ENCODE measurements at places on chromosomes 16 and 17.

- DNase-seq: no peak
Observed at GRCh38 chr17:42002792-42003301, 14.4 kb downstream of the DNAJC7 start.

DNA sequence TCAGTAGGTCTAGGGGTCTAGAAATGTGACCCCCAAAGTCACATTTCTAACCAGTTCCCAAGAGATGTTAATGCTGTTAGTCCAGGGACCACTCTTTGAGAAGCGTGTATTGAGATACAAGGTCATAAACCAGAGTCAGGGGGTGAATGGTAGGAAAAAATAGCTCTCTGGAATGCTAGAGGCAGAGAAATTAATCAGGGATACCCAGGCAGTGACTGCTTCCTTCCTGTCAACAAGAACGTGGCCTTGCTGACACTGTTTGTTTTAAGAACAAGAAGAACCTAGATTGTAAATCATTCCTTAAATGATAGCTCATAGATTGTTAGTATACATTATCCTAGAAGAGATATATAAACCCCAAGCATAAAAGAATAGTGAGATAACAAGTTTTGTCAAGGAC is 43.8 kb downstream of the PITPNM3 start:
- no peak for DNase-seq

DNA sequence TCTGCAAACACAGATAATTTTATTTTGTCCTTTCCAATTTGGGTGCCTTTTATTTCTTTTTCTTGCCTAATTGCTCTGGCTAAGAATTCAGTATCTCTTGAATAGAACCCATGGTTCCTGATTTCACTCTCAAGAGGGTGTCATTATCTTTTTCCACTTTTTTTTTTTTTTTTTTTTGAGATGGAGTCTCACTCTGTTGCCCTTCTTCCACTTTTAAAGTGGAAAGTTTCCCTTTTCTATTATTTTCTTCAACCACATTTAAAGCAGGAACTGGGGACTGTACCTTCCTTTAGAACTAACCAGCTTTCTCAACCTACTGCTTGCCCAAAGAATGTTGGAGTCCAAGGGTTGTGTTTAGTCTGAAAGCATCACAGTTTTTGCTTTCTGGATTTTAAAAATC is 31.1 kb downstream of the SLFN11 start:
- no peak for DNase-seq

- no peak for DNase-seq
Observed at GRCh38 chr17:80811181-80812105, 180.2 kb upstream of the CHMP6 start.

DNA sequence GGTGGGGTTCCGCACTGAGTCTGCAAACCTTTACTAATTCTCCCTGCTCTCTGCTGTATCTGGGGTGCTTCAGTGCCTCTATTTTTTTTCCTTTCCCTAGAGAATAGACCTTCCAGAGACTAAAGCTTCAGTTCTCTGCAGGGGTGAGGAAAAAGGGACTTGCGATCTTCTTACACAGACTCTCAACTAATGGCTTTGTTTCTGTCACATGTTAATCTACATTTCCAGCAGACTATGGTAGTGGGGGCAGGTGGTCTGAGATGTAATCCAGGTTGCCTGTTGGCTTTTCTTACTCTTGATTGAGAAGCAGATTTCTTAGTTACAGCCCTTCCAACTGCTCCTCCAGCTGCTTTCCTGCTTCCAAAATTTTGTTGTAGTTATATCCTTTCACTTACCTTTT is 229.0 kb upstream of the NLRP1 start:
- DNase-seq: no peak

GRCh38 chr16:86143666-86144065 is 244.7 kb downstream of the IRF8 start:
- no peak for DNase-seq

DNA sequence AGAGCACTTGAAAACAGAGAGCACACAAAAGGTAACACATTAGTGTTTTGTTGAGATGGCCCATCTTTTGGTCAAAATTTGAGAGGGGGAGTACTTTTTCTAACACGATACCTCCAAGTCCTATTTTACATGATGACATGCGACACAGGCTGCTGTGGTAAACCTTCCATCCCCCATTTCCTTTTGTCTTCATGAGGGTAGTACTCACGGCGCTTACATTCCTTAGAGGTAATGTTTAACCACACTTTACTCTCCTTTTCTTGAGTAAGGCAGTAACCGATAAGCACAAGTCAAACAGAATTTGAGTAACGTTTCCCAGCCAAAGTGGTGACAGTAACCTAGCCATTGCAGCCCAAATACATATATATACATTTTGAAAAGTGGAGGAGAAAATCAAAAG is 35.8 kb upstream of the PITPNM3 start:
- no peak for DNase-seq

DNA sequence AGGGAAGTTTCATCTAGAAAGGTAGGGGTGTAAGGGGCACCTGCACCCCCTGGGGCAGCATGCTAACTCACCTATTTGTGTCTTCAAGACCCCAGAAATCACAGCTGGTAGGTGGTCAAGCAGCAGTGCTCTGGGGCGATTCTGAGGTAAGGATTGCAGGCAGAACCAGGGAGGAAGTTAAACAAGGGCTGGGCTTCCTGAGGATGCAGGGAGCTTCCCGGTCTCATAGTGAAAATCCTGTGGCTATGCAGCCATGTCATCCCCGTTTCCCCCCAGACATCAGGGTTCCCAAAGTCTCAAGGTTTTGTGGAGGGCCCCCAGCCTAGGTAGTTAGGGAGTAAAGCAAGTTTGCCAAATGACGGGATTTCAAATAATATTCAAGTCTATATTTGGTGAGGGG is 78.5 kb downstream of the C16orf78 start:
- no peak for DNase-seq

DNA sequence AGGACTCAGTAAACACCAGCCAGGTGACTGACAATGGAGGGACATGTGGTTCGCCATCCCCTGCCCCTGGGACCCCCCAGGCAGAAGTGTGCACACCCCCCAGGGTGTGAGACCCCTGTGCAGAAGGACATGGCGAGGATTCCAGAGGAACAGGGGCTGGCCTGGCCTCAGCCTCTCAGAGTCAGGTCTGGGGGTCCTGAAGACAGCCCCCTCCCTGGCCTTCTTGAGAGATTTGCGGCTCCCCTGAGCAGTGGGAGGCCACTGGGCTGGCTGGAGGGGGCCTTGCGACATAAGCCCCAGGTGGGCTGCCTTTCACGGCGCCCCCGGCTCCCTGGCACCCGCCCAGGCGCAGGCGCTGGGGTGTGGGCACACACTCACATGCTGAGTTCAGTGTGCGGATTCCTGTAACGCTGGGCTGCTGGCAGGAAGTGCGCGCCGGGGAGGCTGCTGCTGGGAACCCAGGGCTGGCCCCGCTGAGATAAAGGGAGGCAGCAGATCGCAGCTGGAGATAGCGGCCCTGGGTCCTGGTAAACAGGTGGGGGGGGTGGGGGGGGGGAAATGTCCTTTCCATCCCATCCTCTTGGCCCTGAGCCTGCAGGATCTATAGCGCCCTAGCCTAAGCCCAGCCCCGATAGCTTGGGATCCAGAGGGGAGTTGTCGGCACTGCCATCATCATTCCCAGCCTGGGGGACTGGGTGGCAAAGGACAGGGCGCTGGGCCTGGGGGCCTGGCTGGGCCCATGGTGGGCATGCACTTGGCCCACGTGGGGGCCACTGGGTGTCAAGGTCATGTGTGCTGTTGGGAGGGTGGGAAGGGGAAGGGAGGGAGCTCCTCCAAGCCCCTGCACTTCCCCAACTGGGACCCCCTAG is 27.1 kb downstream of the TMEM235 start:
- no peak for DNase-seq

DNA sequence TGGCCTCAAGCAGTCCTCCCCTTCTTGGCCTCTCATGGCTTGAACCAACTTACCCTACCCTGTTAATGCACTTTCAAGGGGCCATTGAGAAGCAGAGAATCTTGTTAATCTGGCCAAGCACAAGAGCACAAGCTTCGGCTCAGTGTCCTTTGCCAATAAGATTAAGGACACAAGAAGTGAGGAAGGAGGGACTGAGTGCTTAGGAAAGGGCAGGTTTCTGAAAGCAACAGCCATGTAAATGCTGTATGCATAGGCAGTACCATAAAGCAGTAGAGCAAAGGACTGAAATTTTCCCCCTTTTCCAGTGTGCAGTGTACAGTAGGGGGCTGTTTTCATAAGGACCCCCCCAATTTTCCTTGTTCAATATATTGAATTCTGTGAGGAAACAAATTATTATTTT is 37.7 kb downstream of the IST1 start:
- no peak for DNase-seq

DNA sequence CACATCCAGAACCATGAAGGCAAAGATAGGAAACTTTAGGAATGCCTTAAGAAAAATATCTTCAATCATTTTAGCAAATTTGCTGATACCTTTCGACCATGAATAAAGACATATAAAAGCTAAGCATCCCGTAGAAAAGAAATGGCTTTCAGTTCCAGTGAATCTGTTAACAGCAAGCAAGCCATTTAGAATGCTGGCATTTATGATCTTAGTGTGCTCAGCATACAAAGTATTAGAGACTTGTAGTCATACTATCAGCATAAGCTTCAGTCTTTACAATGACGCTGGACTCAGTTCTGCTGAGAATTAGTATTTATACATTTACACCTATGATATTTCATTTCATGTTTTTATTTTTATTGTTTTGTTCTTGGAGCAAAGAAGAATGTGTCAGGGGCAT is 38.7 kb downstream of the VAT1L start:
- DNase-seq: no peak

DNA sequence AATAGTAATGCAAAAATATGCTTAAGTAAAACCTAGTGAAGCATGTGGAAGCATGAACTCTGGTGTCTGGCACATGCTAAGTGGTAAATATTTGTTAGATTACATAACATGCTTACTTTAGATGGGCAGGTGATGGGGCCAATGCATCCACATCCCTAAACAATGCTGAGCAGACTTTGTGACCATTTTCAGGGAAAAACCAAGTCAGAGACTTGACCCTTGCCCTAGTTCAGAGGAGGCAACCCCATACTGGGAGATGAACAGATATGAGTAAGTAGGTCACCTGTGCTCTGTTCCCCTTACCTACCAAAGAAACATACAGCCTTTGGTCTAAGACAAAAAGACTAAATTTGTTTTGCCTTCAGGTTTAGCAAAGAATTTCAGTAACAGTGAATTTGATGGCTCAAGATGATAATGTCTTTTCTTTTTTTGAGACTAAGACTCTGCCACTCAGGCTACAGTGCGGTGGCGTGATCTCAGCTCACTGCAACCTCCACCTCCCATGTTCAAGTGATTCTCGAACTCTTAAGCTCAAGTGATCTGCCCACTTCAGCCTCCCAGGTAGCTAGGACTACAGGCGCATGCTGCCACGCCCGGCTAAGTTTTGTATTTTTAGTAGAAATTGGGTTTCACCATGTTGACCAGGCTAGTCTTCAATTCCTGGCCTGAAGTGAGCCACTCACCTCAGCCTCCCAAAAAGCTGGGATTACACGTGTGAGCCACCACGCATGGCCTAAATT is 91.4 kb downstream of the HIC1 start:
- DNase-seq: no peak

DNA sequence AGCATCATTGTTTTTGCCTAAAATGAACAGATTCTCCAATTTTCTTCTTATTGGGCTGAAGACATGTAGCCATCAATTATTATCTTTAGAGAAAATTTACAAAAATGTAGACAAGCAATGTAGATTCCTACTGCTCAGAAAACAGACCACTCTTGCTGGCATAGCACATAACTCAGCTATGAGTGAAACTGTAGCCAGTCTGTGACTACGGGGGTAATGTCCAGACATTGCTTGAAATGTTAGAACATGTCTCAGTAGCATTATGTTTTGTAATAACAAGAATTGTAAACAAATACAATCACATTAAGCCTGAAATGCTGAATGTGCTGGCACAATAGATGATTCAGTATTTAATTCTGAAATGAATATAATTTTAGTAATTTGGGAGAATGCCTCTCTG is 265.7 kb upstream of the KCNJ16 start:
- no peak for DNase-seq

DNA sequence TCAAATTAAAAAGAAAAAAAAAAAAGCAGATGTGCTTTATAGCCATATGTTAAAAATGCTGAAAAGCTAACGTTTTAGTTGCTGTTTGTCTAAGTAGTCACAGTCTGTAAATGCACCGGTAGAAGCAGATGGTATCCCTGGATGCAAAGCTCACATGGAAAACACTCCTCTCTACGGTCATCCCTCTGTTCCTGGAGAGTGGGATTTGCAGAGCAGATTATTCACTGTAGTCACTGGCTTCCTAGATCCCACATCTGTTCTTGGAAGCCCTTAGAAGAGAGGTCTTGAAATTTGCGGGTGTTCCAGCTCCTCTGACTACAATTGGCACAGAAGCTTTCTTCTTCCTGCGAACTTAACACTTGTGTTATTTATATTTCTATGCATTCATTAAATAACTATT is 186.6 kb downstream of the PMP22 start:
- DNase-seq: no peak

GRCh38 chr17:22145605-22146178 is 453.4 kb downstream of the KCNJ18 start:
- DNase-seq: no peak

- DNase-seq: no peak
Observed at GRCh38 chr16:71421911-71422310, 19.9 kb downstream of the TLE7 start.

DNA sequence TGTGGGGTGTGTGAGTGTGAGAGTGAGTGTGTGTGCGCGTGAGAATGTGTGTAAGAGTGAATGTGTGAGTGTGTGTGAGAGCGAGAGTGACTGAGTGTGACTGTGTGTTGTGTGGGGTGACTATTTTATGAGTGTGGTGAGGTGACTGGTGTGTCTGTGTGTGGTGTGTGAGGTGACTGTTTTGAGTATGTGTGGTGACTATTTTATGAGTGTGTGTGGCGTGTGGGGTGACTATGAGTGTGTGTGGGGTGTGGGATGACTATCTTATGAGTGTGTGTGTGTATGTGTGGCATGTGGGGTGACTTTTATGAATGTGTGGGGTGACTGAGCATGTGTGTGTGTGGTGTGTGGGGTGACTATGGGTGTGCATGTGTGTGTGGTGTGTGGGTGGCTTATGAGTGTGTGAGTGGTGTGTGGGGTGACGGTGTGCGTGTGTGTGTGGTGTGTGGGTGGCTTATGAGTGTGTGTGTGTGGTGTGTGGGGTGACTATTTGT is 152.9 kb upstream of the PLCG2 start:
- no peak for DNase-seq

DNA sequence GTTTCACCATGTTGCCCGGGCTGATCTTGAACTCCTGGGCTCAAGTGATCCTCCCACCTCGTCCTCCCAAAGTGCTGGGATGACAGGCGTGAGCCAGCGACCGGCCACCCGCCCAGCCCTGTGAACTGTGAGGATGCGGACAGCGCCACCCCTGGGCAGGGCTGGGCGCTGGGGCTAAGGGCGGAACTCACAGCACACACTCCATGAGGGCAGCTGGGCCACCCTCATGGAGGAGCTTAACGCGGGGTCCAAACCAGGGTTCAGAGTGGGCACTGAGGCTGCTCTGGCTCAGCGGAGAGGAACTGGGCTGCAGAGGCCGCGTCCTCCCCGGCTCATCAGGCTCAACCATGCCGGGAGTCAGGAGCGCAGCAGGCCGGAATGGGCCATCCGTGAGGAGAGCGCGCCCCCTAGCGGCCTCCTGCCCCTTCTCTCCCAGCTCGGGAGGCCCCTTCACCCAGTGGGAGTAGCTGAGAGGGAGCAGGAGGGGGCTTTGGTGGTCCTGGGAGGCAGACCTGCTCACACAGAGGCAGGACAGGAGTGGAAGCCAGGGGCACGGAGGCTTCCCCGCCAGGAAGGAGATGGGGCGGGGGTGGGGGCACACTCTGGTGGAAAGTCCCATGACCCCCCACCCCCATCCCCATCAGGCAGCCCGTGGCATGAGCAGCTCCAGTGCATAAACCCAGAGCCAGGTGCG is 13.8 kb downstream of the CORO7 start:
- no peak for DNase-seq

GRCh38 chr16:26493751-26494150 is 573.0 kb upstream of the C16orf82 start:
- no peak for DNase-seq
